Activated CD4-positive, alpha-beta T cell treated with anti-CD3 and anti-CD28 coated beads, Interleukin-2, Interleukin-6, amounts not matched to agents 100 ng/mL and 50 ng/mL, durations not matched to agents 16 hours and 8 hours (primary cell): ENCODE measurements at places on chromosomes 11 and 22.
A peak's percentile ranks its signal among the peaks of the same experiment; 100 is the strongest.

GRCh38 chr11:22539821-22540256, 85.8 kb downstream of the FANCF start:
- peak; percentile 3 for DNase-seq

- no peak for DNase-seq
Measured at GRCh38 chr11:78349114-78349513, 68.5 kb downstream of the GAB2 start.

DNA sequence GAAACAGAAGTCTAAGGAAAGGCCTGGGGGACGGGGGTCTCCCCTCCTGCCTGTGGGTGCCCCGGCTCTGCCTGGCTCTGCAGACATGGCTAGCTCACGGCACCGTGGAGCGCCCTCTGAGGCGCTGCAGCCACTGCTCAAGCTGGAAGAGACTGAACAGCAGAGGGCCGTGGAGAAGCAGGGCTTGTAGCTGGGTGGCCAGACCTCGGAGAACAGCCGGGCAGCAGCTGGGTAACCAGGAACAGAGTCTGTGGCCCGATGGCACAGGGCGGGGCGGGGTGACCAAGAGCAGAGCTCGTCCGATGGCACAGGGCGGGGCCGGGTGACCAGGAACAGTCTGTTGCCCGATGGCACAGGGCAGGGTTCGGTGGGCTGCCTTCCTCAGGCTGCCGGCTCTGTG, 18.1 kb downstream of the RNH1 start:
- DNase-seq = no peak

DNA sequence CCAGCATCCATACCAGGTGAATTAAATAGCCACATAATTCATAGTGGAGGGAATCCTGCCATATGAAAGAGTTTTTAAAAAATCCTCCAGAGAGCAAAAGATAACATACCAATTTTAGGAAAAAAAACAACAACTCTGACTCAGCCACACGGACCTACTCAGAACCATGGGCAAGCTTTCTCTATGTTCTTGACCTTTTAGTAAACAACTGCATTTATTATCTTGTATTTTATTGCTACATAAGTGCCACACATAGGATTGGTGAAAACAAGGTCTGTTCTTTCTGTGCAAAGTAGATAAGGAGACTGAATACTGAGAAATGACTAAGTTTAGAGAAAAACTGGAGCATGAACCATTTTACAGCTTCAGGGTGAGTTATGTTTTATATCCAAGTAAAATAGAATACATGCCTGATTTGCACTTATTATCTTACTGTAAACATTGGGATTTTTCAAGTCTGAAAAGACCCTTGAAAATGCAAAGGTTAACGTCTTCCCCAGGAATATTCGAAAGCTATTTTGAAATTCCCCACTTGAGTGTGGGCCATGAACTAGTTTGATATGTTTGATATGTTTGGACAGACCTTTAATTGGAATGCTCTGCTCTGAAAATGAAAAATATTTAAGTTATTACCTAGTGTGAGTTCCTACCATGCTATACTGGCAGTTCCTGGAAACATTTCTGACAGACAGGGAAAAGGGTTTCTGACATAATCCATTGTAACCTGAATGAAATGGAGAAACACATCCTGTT, 89.5 kb upstream of the DDI1 start:
- no peak for DNase-seq

- no peak for DNase-seq
Measured at GRCh38 chr11:60870276-60870675, 2.9 kb downstream of the ZP1 start.

- DNase-seq = no peak
Measured at GRCh38 chr11:113488931-113489351, 13.7 kb upstream of the DRD2 start.

GRCh38 chr22:26887916-26888315, 230.5 kb downstream of the MIAT start:
- no peak for DNase-seq

DNA sequence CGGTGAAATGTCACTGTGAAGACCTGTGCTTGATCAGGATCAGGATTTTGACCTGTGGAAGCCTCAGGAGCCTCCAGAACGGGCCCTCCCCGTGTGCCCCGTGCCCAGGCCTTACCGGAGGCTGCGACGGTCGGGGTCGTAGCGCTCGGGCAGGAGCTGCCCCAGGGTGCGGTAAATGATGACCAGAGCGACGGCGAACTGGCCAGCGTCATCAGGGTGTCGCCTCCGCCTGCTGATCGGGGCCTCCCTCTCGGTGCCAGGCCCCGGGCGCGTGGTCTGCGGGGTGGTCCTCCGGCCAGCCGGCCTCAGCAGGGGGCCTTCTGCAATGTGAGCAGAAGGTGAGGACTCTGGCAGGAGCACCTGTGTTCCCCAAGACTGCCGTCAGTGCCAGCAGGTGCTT, 46.2 kb downstream of the TRMU start:
- no peak for DNase-seq

DNA sequence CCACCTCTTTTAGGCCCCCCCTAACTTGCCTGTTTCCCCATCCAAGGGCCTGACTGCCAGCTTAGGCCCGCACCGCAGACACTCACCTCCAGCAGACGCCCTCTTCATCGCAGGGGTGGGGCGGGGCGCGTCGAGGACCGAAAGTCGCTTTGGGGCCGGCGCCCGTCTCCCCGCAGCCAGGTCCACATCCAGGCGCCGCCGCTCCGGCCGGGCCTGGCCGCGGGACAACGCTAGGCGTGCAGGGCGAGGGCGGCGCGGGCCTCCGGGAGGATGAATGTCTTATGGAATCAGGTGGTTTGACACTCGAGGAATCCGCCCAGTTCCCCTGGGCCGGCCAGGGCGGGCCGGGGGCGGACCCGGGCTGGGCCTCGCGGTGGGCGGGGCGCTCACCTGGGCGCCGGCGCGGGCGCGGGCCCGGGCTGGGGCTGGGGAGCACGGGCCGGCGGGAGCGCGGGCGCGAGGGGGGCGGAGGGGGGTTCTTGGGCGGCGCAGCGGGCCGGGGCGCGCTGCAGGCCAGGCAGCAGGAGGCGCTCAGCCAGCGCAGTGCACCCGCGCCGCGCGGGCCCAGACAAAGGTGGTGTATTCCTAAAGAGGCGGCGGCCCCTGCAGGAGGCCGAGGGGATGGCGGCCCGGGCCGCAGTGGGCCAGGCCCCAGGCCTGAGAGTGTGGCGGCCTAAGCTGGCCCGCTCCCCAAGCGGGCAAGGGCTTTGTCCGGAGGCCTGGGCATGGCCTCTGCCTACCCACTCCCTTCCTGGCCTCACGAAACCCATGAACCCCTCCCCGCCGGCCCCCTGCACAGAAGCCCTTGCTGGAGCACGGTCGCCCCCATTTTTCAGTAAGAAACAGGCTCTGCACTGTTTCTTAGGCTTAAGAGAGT, 177.6 kb downstream of the IGLL1 start:
- peak; percentile 71 for DNase-seq

DNA sequence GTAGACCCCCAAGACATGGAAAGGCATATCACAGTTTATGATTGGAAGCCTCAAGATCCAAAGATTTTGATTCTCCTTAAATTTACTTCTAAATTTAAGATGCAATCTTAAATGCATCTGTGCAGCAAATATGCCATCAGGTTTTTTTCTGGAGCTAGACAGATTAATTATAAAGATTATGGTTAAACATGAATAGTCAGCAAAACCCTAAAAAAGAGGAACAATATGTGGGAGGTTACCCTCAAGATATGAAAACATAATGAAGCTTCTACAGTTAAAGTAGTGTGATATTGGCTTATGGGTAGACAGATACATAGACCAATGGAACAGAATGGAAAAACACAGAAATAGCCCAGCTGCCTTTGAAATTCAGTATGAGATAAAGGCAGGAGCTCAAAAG, 31.7 kb downstream of the OR8B12 start:
- DNase-seq = no peak

DNA sequence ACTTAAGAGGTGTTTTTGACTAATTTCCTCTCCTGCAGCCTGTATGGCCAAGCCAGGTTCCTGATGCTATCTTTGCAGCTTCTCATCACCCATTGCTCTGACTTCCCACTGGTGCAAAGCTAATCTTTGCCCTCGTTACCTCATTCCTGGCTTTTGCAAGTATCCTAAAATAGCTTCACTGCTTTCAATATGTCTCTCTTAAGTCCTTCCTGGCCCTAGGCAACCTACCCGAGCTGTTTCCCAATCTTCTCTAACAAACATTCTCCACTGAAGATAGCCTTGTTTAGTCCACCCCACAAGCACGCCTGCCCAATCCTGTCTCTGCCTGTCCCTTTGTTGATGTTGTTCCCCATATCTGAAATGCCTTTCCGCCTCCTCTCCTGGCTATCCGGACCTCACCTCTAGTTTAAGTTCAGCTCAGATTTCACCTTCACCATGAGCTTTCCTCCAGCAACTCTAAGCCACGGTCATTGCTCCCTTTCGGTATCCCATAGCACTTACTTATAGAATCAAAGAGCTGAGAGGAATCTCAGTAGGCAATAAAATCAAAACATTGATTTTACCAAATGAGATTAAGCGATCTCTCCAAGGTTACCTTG, 30.1 kb upstream of the CECR2 start:
- DNase-seq = no peak

DNA sequence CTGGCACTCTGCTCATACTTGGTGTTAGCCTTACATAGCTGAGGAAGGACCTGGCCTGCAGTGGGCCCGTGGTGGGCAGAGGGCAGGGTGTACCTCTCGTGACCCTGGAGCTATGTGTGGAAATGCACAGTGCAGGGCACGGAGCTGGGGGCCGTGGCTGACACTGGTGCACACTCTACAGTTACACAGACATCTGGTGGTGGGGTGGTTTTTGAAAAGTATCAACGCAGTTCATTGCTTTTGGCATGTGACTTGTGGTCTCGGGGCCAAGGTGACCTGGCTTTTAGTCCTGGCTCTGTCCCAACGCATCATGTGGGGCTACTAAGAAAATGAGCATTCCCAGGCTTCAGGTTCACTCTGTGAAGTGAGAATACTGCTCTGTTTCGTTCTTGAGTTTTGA, 553.6 kb downstream of the NTM start:
- DNase-seq = no peak

GRCh38 chr11:7525424-7525823, 11.6 kb downstream of the PPFIBP2 start:
- DNase-seq = no peak

- DNase-seq = no peak
Measured at GRCh38 chr11:94297985-94298576, 6.3 kb upstream of the IZUMO1R start.

DNA sequence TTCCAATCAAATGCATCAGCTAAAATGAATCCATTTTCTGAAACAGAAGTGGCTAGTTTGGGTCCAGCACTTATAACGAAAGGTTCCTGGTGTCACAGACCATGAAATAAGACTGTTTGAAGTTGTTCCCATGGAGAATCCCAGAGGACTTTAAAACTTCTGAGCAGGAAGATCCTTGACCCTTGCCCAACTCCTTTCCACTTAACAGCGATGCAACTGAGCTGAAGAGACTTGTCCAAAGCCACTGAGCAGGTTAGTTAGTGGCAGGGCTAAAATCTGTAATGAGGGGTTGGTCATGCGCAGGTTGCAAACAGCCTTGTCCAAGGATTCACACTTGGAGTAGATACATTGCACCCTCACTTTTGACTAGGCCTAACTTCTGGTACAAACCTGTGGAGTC, 1.3 kb downstream of the RAB38 start:
- no peak for DNase-seq

- DNase-seq = no peak
Measured at GRCh38 chr22:49354516-49355210, 473.0 kb downstream of the BRD1 start.

DNA sequence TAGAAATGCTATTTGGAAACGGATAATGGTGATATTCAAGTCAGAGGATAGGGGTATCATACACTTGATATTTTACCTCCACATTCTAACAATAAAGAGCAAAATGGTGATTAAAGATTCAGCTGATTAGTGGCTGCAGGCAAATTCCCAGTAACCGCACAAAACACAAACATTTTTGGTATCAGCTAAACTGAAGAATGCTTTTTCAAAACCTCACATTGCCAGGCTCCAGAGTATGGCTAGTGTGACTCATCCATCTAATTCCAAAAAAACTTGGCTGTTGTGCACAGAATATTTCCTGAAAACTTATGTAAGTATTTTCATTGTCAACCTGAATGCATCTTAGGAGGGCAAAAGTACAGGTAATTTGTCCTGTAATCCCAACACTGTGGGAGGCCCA, 10.9 kb downstream of the SRPRA start:
- DNase-seq = no peak

GRCh38 chr11:130636722-130637464, 188.4 kb downstream of the ADAMTS15 start:
- DNase-seq = peak; percentile 74

- DNase-seq = no peak
Measured at GRCh38 chr22:36713436-36713835, 9.9 kb upstream of the CACNG2 start.

DNA sequence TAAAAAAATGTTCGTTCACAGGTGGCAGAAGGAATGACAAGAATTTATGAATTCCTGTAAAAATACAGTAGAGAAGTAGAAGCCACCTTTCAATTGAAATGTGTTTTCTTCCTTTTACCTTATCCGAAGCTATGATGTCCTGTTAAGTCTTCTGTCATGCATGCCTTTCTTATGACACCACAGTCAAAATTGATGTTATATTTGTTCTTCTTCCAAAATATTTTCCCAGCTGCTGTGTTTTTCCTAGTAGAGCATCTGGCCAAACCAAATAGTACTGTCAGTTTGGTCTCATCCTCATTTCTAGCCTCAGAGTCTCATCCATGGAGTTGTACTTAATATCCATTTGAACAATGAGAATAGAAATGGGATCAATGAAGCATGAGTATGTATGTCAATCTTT, 206.1 kb downstream of the PGR start:
- DNase-seq = no peak
